ENCODE measurements at places on chromosomes 4 and X.

- no peak for DNase-seq
Observed at GRCh38 chr4:113783701-113784100, 22.2 kb upstream of the CAMK2D start.

DNA sequence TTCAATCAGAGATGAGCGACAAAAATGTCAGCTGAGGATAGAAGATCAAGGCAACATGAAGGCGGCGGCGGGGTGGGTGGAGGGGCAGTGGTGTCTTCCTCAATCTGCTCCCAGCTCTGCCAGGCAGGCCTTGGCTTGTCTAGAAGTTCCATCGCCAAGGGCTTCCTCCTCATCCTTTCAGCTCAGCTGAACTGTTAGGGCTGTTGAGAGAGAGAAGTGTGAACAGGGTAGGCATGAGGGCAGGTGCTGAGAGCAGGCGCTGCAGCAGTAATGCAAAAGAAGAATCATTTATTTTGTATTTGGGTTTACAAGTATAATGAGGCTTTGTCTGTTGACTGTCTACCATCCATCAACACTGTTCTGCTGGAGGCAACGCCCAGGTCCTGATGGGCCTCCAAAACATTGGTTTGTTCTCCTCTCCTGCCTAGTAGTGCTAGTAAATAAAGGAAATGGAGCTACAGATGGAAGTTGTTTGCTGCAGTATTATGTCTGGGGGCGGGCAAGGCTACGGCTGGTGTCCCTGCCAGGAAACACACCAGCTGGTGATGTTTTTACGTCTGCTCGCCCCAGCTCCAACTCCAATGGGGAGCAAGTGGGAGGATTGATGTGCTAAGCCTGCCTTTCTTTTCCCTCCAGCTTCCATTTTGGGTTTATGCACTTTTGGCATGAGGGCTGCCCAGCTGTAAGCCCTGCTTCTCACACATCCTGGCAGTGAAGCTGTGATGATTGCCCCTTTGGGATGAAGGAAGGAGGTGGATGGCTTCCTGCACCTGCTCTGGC, 139.4 kb upstream of the BOD1L1 start:
- no peak for DNase-seq

GRCh38 chr4:22556495-22556894, 40.6 kb upstream of the ADGRA3 start:
- no peak for DNase-seq

DNA sequence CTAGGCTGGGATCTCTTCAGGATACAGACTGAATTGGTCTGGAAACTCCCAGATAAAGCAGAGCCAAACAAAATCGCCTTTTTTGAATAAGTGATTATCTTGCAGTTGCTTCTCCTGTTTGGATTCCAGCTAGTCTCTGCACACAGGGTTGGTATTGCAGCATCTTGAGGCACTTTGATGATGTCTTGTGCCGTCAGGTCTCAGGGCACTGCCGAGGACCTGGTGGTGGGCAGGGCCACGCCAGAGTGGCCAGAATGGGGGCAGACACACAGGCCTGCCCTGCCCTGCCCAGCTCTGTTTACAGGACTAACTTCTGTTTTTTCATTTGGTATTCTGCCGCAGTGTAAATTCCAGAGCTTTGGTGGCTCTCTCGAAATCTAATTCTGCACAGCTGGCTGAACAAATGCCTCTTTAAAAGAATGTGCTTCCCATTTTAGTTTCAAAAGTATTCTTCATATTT, 276.1 kb downstream of the NR3C2 start:
- no peak for DNase-seq

DNA sequence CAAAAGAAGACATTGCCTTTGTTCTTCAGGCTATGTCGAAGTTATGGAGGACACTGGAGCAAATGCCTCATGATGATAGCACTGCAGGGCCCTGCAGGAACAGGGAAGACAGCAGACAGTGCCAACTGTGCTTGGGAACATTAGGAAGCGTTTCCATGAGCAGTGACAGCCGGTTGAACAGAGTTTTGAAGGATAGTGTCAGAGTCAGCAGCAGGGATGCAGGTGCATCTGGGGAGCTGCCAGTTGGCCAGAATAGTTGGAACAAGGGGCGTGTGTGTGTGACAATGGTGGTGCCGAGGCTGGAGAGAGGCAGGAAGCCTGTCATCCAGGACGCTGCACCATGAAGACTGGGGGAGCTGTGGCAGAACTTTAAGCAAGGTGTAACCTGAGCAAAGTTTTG, 88.6 kb downstream of the SHROOM3 start:
- DNase-seq = no peak

- DNase-seq = no peak
Observed at GRCh38 chr4:112739442-112739841, 102.5 kb downstream of the LARP7 start.

GRCh38 chr4:153004081-153004850, 68.1 kb downstream of the FHDC1 start:
- no peak for DNase-seq

DNA sequence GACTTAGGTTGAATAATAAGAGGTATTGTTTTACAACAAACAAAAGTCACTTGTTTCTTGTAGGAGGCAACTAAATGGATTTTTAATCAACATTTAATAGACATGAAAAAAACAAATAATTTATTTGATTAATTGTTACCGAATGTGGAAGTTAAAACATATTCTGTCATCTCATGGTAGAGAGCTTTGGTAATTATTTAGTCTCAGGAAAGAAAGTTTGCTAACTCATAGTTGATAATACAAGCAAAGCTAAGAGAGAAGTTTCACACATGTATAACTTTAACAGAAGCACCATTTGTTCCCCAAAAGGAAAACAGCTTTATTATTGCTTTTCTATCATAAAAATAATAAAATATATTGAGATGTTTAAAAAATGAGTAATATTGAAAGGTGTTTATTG, 44.9 kb downstream of the GUCY1A1 start:
- no peak for DNase-seq

DNA sequence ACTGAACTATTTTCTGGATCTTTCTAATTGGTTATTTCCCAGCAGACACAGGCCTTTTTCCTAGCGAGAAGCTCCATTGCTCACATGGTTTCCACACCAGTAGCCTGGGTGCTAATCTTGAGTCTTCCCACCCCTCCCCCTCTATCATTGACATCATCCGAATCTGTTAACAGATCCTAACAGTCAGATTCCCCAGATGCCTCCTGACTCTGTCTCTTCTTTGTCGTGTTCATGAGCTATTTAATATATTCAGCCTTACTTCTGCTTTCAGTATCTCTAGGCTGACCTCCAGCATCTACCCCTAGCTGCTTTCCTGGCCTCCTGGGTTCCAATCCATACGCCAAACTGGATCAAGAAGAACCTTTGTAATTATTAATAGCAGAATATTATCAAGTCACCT, 85.0 kb downstream of the CLNK start:
- no peak for DNase-seq

GRCh38 chrX:118049713-118050112, 66.9 kb downstream of the KLHL13 start:
- no peak for DNase-seq

DNA sequence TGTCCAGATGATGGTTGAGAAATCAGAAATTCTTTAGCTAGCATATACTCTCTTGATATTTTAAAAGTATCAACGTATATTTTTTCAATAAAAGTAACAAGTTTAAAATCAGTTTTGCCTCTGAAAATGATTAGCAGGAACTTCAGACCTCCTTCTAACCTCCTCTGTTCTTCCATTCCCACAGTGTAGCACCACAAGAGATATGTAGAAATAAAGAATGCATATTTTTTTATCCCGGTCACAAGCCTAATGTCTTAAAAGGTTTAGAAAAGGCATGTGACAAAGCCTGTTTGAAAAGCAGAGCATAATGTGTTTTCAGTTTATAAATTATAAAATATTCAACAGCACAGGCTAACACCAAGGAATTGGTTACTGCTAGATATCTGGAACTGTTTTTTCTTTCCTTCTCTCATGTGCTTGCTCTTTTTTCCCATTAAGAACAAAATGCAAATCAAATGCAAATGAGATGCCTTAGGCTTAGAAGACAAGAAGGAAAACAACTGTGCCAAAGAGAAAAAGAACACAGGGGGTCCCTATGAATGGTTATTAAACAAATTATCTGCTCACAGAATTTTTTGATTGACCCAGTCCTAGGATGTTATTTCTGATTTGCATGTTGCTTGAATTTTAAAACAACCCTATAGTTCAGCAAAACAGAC, 351.7 kb upstream of the FAM241A start:
- no peak for DNase-seq

DNA sequence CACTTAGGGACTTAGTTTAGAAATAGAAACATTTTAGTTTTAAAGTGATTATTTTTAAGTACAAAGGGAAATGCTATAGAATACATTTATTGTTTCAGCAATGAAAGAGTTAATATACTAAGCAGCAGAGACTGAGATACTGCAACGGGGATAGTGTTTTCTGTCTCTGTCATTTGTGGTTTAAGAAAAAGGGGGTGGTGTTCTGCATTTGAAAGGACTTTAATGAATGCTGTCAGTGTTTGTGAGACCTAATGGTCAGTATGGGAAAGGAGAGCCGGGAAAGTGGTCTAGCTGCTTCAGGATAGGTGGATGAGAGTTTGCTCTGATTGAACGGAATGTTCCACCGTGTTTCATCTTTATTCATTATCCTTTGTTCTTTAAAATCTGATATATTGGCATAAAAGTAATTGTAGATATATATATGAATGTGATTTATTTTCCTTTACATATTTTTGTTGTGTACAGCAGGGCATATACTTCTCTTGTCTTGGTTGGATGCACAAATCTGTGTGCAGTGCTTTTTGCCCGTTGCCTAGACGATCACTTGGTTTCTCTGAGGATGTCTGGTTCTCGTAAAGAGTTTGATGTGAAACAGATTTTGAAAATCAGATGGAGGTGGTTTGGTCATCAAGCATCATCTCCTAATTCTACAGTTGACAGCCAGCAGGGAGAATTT, at the start of gene KLHL5:
KLHL5 (plus strand) TSS at position 139 of the 676 bp plus-strand sequence; CDS start at position 560, 421 bp downstream.
- no peak for DNase-seq

GRCh38 chr4:77398256-77398655, 207.4 kb upstream of the CXCL13 start:
- DNase-seq = no peak

- no peak for DNase-seq
Observed at GRCh38 chr4:19999276-19999675, 252.4 kb upstream of the SLIT2 start.

- DNase-seq = no peak
Observed at GRCh38 chr4:102759831-102760644, 730 bp downstream of the MANBA start.

DNA sequence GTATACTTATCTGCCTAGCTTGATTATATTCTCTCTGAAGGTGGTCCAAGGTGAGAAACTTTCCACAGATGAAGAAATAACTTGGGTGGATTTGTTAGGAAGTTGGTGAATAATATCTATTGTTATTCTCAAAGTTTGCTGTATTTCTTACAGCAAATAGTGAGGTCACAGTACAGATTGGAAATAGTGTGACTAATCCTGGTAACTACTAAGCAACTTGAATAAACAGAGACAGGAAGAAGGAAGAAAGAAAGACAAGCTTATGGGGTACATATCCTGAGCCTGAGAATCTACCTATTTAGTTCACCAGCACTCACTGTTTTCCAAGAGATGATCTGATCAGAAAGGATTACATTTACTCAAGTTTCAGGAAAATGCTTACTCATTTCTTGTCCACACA, 1416.1 kb downstream of the RPA4 start:
- DNase-seq = no peak

DNA sequence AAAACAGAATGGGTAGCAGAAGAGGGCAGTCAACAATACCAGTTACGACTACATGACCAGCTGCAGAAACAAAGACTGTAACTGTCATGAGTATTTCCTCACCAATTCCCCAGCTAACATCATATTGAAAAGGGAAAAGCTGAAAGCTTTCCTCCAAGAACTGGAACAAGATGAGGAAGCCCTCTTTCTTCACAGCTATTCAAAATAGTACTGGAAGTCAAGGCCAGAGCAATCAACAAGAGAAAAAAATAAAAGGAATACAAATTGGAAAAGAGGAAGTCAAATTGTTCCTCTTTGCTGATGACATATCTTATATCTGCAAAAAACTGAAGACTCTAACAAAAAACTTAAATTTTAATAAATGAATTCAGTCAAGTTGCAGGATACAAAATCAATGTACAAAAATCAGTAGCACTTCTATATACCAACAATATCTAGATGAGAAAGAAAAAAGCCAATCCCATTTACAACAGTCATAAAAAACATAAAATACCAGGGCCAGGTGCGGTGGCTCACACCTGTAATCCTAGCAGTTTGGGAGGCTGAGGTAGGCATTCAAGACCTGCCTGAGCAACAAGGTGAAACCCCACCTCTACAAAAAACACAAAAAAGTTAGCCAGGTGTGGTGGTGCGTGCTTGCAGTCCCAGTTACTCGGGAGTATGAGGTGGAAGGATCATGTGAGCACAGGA, 125.4 kb downstream of the ATP8A1 start:
- no peak for DNase-seq

- no peak for DNase-seq
Observed at GRCh38 chrX:115400960-115401359, 111.4 kb downstream of the LUZP4 start.

DNA sequence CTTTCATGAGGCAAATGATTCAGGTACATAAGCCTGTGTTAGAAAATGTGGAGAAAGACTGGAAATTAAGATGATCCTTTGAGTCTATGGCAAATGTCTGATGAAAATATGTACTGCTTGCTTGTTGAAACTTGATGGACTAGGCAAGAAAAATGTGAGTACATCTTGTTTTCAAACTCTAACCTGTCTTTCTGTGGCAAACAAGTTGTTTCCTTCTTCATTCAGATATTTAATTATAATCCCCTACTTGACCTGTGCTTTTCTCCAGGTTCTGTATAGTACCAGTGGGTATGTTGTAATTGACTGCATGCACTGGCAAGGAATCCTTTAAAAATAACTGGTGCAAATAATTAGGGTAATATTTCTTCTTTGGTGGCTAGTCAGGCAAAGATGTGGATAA, 136.7 kb downstream of the ARHGAP24 start:
- DNase-seq = no peak

GRCh38 chrX:123731258-123731986, 1.4 kb downstream of the THOC2 start:
- no peak for DNase-seq

DNA sequence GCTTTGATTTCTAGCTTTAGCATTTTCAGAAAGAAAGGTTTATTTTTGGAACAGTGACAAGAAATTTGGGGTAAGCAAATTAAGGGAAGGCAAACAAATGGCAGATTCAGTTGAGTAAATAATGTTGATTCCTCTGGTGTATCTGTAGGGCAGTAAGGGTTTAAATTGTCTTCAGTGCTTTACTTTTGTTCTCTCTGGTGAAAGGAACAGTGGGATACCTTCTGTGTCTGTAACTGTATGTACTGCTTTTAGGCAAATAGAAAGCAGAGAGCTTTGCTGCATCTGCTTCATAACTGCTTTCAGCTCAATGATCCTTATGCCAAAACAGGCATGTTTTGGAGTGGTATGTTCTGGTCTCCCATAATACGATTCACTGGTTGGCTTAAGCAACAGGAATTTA, 932.1 kb upstream of the SLIT2 start:
- no peak for DNase-seq

GRCh38 chr4:101067383-101067782, 279.9 kb downstream of the PPP3CA start:
- DNase-seq = no peak

GRCh38 chrX:13219991-13220764, 99.7 kb downstream of the ATXN3L start:
- no peak for DNase-seq

Data from SHP77 (cell line).